ENCODE measurements at places on chromosomes 6 and 20. TPM values are rescaled to one million over a fixed set of nuclear protein-coding genes. Genes with fewer than 3 reads are reported as not detected.

GRCh38 chr6:157445277-157446009 is 64.5 kb downstream of the ZDHHC14 start:
- no peak for DNase-seq

DNA sequence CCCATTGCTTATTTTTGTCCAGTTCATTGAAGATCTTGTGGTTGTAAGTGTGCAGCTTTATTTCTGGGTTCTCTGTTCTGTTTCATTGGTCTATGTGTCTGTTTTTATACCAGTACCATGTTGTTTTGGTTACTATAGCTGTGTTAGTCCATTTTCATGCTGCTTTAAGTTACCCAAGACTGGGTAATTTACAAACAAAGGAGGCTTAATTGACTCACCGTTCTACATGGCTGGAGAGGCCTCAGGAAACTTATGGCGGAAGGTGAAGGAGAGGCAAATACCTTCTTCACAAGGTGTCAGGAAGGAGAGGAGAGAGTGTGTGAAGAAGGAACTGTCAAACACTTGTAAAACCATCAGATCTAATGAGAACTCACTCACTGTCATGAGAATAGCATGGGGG is 29.9 kb upstream of the FERMT1 start:
- no peak for DNase-seq

SLC32A1 gene
- not detected for total RNA-seq

DNA sequence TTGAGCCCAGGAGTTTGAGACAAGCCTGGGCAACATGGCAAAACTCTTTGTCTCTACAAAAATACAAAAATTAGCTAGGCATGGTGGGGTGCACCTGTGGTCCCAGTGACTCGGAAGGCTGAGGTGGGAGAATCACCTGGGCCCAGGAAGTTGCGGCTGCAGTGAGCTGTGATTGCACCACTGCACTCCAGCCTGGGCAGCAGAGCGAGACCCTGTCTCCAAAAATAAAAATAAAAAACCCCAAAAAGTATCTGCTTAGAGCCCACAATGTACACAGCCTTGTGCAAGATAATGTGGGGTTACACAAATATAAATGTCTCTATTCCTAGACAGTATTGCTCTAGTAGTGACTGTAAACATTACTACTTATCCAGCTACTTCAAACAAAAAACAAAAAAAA is 5.9 kb downstream of the ESF1 start:
- no peak for DNase-seq

GRCh38 chr6:156410649-156411048 is 366.5 kb upstream of the ARID1B start:
- DNase-seq: no peak

NUDT3 gene
- 15.2 TPM for total RNA-seq

DNA sequence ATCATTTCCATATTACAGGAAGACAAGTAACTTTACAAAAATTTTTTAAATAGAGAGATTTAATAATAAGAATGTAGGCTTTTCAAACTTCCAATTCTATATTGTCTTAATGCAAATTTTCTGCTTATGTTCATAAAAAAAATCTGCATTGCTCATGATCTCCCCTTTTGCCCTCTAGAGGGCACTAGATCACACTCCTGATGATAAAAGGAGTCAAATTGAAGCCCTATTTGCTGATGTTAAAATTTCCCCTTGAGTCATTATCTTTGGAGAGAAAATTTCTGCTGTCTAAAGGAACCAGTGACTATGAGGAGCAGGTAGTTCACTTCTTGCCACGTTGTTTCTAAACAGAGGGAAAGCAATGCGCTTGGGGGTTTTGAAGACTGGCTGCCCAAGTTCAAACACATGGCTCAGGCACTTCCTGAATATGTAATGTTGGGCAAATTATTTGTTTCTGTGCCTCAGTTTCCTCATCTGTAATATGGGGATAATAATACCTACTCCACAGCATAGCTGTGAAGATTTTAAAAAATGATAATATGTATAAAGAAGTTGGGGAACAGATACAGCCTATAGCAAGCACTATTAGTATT is 874.2 kb downstream of the TFAP2A start:
- peak; percentile 12 for DNase-seq

LRFN2 gene
- total RNA-seq: not detected

CRIP3 gene
- 2.4 TPM for total RNA-seq

- DNase-seq: no peak
Measured at GRCh38 chr20:55070001-55070400, 594.6 kb downstream of the DOK5 start.

GRCh38 chr20:57055345-57055744 is 211.1 kb downstream of the BMP7 start:
- DNase-seq: no peak

RIPPLY2 gene
- not detected for total RNA-seq

GRCh38 chr20:60262967-60263603 is 304.9 kb downstream of the CDH26 start:
- peak; percentile 60 for DNase-seq

DNA sequence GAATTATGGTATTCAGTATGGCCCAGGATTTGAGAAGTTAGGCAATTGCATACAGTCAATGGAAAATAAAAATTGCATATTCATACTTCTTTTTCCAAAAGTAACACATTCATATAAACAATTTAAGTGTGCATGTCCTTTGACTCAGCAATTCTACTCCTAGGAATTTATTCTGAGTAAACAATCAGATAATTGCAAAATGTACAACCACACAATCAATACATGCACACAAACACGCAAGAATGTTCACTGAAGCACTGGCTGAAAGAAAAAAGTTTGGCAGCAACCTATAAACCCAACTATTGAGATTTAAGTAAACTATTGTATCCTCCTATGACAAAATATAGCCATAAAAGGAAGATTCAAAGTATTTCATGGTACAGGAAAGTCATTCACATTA is 1.6 kb downstream of the CYP39A1 start:
- DNase-seq: no peak

DNA sequence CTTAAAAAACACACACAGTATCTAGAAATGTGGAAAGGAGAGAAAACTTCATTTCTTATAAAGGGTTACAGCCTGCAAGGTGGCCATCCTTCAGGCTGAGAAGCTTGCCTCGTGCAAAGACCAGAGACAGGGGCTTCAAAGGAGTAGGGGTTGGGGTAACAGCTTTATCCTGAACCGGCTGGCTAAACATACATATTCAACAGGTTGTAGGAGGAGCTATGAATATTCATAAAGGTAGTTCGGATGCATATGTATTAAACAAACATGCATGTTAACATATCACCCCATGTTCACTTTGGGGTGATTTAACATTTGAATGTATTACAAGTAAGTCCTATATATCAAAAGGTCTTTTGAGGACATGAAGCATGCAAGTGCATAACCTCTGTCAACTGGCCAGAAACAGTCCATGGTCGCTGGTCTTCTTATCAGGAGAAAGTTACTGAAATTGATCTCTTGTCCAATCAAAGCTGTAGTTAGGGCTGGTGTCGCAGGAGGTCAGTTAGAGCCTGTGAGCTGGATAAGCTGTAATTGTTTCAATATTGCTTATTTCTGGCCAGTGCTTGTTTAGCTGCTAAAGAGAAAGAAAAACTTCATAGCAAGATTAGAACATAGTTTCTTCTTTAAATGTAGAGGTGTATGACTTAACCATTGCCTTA is 2.3 kb upstream of the STMND1 start:
- DNase-seq: no peak

NFKBIE gene
- 17.9 TPM for total RNA-seq

HLA-DRB1 gene
- 22.7 TPM for total RNA-seq

DNA sequence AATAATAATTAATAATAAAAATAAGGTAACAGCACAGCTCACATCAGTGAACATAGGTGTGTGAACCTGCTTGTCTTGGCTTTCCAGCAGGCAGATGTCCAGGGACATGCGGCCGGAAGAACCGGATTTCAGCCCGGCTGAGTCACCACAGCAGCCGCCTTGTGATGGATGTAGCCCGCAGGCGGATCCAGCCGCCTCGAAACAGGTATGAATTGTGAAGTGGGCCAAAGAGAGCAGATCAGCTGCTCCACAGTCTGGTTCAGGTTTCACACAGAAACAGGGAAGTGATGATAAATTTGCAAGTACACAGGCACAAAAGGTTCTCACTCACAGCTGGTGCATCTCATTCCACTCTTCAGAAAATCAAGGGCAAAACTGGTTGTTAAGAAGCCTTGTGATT is 55.1 kb downstream of the ID4 start:
- DNase-seq: no peak

DNA sequence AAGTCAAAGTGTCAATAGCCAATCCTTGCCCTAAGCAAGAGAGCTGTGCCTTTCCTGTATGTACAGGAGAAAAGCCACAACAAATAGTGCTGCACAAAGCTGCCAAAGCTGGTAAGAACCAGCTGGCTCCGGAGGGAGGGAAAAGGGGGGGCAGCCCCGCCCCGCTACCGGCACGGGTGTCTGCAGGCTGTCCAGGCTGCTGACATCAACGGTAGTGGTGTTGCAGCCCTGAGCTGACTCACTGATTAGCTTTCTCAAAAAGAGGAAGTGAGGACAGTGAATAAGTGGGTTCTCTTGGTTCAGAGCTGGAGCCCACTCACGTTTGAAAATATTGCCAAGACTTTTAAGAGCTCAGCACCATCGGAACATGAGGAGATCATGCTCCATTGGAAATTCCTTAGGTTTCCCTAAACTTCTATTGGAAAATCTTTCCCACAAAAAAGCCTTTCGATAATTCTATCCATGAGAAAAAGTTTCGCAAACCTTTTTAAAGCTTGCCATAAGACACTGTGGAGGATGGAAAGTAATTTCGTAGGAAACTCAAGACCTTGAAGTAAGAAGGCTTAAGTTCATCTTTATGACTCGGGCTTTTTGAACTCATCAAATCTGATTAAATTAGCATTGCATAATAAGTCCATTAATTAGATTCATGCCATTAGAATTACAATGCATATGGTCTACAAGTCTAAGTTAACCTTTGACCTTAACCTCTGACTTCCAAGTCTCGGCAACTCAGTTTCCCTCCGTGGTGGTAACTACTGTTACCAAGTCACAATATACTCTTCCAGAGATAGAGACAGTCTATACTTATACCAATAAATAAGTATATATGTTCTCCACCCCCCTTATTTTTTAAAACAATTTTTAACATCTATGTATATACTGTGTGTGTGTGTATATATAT is 67.0 kb downstream of the TNFRSF21 start:
- peak; percentile 81 for DNase-seq

DNA sequence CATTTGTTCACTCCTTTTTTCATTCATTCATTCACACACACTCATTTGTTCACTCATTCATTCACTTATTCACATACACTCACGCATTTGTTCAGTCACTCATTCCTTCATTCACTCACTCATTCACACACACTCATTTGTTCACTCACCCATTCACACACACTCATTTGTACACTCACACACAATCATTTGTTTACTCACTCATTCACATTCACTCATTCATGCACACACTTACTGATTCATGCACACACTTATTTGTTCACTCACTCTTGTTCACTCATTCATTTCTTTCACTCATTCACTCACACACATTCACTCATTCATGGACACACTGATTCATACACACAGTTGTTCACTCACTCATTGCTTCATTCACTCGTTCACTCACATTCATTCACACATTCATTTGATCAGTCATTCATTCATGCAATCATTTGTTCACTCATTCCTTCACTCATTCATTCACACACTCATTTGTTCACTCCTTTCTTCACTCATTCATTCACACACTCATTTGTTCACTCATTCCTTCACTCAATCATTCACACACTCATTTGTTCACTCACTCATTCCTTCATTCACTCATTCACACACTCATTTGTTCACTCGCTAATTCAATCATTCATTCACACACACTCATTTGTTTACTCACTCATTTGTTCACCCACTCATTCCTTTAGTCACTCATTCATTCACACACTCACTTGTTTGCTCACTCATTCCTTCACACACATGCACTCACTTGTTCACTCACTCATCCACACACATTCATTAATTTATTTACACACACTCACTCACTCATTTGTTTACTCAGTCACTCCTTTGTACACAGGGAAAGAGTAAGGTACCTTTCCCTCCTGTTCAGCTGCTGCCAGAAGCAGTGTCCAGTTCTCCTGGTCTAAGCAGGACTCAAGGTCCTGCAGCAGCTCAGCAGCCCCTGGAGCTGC is 50.7 kb upstream of the BHLHE23 start:
- DNase-seq: no peak

GRCh38 chr20:58963060-58963584 is 17.9 kb upstream of the NELFCD start:
- DNase-seq: no peak

- DNase-seq: no peak
Measured at GRCh38 chr6:90932351-90932750, 345.5 kb upstream of the MAP3K7 start.

DNA sequence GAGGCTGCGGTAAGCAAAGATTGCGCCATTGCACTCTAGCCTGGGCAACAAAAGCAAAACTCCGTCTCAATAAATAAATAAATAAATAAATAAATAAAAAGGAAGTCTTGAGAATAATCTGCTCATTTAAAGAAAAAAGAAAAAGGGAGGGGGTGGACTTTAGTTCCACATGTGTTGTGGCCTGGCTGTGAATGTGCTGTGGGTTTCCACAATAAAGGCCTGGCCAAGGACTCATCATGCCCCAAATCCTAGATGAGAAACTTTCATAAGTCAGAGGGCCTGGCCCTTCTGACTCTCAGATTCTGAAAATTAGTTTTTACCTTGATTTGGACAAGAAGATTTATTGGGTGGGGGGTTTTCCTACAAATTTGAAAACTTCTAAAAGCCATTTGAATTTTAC is 48.4 kb downstream of the RIOK1 start:
- DNase-seq: no peak

SIRPB1 gene
- total RNA-seq: 0.92 TPM

GRCh38 chr20:43189554-43190331 is at the start of gene PTPRT:
TSS of gene PTPRT (minus strand) at chr20:43189906. CDS start at chr20:43189733, 173 bp downstream.
- no peak for DNase-seq

GRCh38 chr6:44096612-44097011 is 30.6 kb downstream of the MRPL14 start:
- DNase-seq: peak; percentile 86

DNA sequence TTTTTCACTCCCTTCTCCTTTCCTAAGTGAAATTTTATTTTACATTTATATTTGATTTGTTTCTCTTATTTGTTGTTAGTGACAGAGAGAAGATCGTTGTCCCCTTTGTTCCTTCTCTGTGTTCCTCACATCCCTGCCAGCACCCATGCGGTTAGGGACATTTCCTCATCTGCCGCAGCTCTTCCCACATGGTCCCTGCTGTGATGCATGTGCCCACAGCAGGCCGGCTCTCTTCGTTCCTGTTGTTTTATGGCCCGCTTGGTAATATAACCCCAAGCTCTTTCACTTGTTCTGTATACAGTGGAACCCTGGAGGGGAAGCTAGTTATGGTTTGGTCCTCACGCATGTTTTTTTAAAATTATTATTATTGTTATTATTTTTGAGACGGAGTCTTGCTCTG is 23.6 kb downstream of the DTD1 start:
- DNase-seq: no peak

- no peak for DNase-seq
Measured at GRCh38 chr20:43825051-43825402, 89.6 kb upstream of the TOX2 start.

EYA2 gene
- not detected for total RNA-seq

LY6G6C gene
- total RNA-seq: not detected

- peak; percentile 30 for DNase-seq
Measured at GRCh38 chr20:43821795-43822194, 92.9 kb upstream of the TOX2 start.
